ENCODE measurements at places on chromosomes 2 and 18.

DNA sequence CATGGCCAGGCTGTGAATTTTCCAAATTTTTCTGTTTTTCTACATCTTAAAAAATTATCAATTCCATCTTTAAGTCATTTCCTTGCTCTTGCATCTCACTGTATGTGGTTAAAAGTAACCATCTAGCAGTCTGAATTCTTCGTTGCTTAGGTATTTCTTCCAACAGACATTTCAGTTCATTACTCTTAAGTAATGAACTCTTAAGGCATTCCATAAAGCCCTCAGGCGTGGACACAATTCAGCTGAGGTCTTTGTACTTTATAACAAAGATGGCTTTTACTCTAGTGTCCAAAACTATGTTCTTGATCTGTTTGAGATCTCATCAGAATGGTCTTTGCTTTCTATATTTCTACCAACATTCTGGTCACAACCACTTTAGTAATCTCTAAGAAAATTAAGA lies 253.9 kb upstream of the GCFC2 start:
- no peak for DNase-seq

DNA sequence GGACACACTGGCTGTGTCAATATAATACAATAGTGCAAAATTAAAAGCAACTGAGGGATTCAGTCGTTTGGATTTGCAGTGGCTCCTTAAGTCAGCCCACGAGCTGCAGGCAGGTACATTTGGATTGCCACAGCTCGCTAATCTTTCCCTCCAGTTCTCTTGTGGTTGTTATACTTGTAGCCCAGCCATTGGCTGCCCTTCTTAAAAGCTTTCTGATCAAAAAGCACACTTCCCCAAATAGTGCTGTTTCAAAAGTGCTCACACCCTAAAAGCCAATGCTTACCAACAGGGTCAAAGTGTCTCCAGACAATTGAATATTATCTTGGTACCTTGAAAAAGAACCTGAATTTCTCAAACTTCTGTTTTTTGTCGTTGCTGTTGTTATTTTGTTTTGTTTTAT lies 404.7 kb upstream of the FAM98A start:
- peak; percentile 12 for DNase-seq

DNA sequence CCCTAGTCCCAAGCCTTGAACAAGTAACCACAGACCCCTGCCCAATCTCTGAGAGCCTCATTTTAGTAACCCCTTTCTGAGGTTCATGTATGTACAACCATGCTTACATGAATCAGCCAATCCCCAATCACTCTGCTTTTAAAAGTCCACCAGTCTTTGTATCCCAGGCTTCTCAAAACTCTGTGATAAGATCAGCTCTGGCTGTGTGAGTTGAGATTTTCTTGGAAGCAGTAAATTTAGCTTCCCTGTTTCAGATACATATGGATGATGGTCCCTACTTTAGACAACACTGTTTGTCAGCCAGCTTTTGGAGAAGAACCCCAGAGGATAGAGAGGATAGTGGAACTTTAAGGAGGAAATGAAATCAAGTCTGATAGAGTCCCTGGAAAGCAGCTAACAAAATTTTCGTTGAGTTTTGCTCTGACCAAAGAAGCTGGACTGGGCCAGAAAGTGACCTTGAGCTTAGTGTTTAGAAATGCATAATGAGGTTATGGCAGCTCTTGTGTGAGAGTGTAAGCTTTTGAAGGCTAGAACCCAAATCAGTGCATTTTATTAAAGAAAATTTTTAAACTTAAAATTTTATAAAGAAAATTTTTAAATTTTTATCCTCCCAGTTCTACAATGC lies 3.7 kb downstream of the ADNP2 start:
- DNase-seq = no peak

- DNase-seq = peak; percentile 23
Observed at GRCh38 chr2:134087371-134087921, 166.4 kb upstream of the MGAT5 start.

- DNase-seq = no peak
Observed at GRCh38 chr18:811182-811891, 705 bp downstream of the YES1 start.

All from WERI-Rb-1 (cell line).